ENCODE measurements at places on chromosomes 16 and 17.
A peak's percentile ranks its signal among the peaks of the same experiment; 100 is the strongest.

- peaks cover 52% of the 10 kb centered on the region for H3K36me3 ChIP-seq
- H3K27me3 ChIP-seq = no peaks in the 10 kb centered on the region
- H3K4me3 ChIP-seq = no peak overlapping the region
- DNase-seq = no peak
- H3K27ac ChIP-seq = no peak overlapping the region
- no peaks in the 10 kb centered on the region for H3K4me1 ChIP-seq
Measured at GRCh38 chr16:30780549-30780948, 6.5 kb downstream of the ZNF629 start.

DNA sequence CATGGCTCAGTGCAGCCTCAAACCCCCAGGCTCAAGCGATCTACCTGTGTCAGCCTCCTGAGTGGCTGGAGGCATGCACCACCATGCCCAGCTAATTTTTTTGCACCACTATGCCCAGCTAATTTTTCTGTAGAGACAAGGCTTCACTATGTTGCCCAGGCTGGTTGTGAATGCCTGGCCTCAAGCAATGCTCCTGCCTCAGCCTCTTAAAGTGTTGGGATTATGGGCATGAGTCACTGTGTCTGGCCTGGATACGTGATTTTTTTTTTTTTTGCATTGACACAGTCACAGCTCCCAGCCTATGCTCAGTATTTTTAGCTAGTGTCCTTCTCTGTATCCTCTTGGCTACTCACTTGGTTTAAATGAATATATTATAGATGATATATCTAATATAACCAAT is 377.0 kb upstream of the TNRC6C start:
- no peak for DNase-seq
- H3K4me1 ChIP-seq = no peaks in the 10 kb centered on the region
- H3K4me3 ChIP-seq = no peak overlapping the region
- peak overlapping the region; percentile 30 for H3K27ac ChIP-seq
- H3K27me3 ChIP-seq = no peaks in the 10 kb centered on the region

- H3K4me3 ChIP-seq = peak overlapping the region; percentile 67
- H3K4me1 ChIP-seq = peaks cover 46% of the 10 kb centered on the region
- H3K27ac ChIP-seq = peak overlapping the region; percentile 98
Measured at GRCh38 chr17:28950017-28950751, 1.1 kb downstream of the PHF12 start.

DNA sequence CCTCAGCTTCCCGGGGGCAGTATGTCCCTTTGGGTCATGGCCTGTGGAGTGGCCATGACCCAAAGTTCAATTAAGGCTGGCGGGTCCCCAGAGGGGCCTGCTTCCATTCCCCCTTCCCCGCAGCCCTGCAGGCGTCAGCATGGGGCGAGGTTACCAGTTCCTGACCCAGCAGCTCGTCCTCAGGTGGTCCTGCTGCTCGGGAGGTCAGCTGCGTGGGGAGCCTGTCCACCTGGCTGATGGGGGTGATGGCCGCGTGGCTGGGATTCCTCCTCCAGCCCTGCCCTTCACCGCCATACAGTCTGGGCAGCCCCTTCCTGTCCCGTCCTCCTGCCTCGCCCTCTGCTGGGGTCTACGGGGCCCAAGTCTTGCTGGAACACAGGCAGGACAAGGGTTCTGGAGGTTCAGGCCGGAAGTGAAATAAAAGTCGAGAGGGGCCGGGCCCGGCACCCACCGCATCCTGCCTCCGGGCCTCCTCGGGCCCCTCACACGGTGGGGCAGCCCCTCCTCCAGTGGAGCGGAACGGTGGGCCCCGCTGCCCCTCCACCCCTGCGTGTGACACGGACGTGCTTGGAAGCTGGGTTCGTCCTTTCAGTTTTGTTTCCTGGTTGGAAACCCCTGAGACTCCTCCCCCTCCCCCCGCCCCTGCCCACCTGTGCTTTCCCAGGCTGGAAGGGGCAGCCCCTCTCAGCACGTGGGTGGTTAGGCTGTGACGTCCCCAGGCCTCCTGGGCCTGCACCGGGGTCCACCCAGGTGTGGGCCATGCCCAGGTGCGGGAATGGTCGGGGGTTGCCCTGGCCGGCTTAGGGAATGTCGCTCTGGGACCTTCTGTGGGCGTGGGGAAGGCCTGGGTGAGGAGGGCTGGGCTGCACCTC is 6.8 kb downstream of the UBALD2 start:
- no peak for DNase-seq
- H3K36me3 ChIP-seq = no peaks in the 10 kb centered on the region
- H3K27me3 ChIP-seq = no peaks in the 10 kb centered on the region

DNA sequence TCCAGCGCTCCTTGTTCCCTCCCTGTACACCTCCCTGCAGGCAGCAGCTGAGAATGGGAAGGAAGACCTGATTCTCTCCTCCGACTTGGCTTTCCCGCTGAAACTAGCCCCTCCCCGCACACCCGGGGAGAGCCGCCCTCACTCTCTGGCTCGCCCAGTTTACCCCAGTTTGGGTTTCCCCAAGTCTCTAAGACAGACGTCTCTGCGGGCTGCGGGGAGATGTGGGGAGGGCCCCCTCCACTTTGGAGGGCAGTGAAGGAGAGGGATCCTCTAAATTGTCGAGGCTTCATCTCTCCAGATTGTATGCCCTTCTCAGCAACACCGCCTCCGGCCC is 797 bp downstream of the GRB7 start:
- H3K27me3 ChIP-seq = peaks cover 80% of the 10 kb centered on the region
- H3K36me3 ChIP-seq = no peaks in the 10 kb centered on the region
- H3K27ac ChIP-seq = no peak overlapping the region
- H3K4me1 ChIP-seq = peaks cover 38% of the 10 kb centered on the region
- DNase-seq = no peak

GRCh38 chr16:49661465-49662187 is 194.3 kb downstream of the ZNF423 start:
- H3K27ac ChIP-seq = no peak overlapping the region
- H3K27me3 ChIP-seq = no peaks in the 10 kb centered on the region
- H3K4me1 ChIP-seq = peaks cover 17% of the 10 kb centered on the region
- no peak for DNase-seq

- DNase-seq = no peak
- H3K36me3 ChIP-seq = peaks cover 93% of the 10 kb centered on the region
- H3K27me3 ChIP-seq = no peaks in the 10 kb centered on the region
- no peak overlapping the region for H3K4me3 ChIP-seq
- no peaks in the 10 kb centered on the region for H3K4me1 ChIP-seq
Measured at GRCh38 chr17:1058423-1059130, 61.6 kb downstream of the TIMM22 start.

DNA sequence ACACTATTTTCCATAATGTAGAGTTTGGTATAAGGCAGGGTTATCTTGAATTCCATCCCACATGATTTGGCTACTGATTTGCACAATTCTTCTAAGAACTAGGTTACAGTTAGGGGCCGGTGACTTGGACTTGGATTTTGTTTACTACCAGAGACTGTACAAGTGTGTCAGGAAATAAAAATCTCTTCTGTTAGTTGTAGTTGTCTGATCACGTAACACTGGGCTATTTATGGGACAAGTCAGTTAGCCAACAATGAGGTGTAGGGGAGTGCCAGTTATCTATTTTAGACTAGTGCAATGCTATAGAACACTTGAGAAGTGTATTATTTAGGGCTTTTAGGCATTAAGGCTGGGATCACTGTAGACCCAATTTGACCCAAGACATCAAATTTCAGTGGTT is 39.7 kb upstream of the GHDC start:
- no peak for DNase-seq
- H3K4me3 ChIP-seq = no peak overlapping the region
- no peak overlapping the region for H3K27ac ChIP-seq
- peaks cover 2% of the 10 kb centered on the region for H3K4me1 ChIP-seq
- peaks cover 6% of the 10 kb centered on the region for H3K36me3 ChIP-seq

DNA sequence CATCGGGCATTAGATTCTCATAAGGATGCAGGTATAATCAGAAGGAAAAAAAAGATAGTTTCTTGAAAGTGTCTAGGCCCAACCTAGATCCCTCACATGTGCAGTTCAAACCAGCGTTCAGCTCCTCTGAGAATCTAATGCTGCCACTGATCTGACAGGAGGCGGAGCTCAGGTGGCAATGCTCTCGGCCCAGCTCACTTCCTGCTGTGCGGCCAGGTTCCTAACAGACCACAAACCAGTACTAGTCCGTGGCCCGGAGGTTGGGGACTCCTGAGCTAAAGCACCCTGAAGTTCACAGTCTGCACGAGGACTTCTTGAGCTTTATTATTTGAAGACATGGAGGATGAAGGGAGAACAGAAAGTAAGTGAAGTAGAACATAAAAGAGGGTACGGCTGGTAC is 16.8 kb downstream of the SMCR8 start:
- H3K27me3 ChIP-seq = no peaks in the 10 kb centered on the region
- H3K36me3 ChIP-seq = peaks cover 7% of the 10 kb centered on the region
- no peak overlapping the region for H3K27ac ChIP-seq
- DNase-seq = no peak
- no peak overlapping the region for H3K4me3 ChIP-seq

- no peak for DNase-seq
- no peaks in the 10 kb centered on the region for H3K27me3 ChIP-seq
- H3K4me3 ChIP-seq = no peak overlapping the region
- H3K27ac ChIP-seq = no peak overlapping the region
Measured at GRCh38 chr16:65061935-65062518, 59.8 kb downstream of the CDH11 start.

DNA sequence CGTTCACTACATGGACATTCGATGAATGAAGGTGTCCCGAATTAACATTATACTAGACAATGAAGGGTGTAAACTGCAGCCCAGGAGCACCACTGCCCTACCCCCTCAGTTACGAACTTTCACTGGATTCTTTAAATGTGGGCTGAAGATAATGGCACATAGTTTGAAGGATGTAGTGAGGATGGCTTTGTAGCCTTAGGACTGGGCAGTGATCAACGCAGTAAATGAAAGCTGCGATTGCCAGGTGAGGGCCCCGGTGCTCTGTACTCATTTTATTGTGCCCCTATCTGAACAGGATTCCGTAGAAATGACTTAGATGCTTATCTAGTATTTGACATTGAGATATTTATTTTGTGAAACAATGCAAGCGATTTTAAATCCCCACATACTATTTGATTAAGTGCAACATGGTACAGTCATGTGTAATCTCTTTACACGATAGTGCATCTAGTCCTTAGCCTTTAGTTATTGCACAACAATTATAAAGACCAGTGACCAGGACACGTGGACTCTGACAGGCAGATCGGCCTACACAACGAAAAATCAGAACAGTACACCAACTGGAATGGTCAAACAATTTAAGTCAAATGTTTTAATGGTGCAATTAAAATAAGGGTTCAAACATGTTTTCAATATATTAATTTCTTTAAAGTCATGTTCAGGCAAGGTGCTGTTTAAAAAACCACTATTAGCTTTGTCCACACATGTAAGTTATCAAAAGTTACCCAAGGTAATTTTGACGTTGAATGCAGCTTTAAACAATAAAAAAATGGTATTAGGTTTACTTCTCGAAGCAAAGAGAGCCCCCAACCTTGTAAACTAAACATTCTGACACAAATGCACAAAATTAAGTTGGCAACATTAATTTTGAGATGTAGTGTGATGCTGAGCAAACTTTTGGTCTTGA is 17.4 kb upstream of the ERN1 start:
- peak overlapping the region; percentile 92 for H3K27ac ChIP-seq
- no peaks in the 10 kb centered on the region for H3K4me1 ChIP-seq
- no peaks in the 10 kb centered on the region for H3K27me3 ChIP-seq
- peak overlapping the region; percentile 96 for H3K4me3 ChIP-seq
- H3K36me3 ChIP-seq = peaks cover 26% of the 10 kb centered on the region
- no peak for DNase-seq

- no peaks in the 10 kb centered on the region for H3K4me1 ChIP-seq
- H3K36me3 ChIP-seq = no peaks in the 10 kb centered on the region
- H3K27me3 ChIP-seq = no peaks in the 10 kb centered on the region
- H3K4me3 ChIP-seq = no peak overlapping the region
- H3K27ac ChIP-seq = no peak overlapping the region
- no peak for DNase-seq
Measured at GRCh38 chr16:77393955-77394354, 40.9 kb downstream of the ADAMTS18 start.

- no peak overlapping the region for H3K27ac ChIP-seq
- H3K4me1 ChIP-seq = peaks cover 6% of the 10 kb centered on the region
- DNase-seq = no peak
- H3K4me3 ChIP-seq = no peak overlapping the region
- H3K36me3 ChIP-seq = no peaks in the 10 kb centered on the region
- H3K27me3 ChIP-seq = no peaks in the 10 kb centered on the region
Measured at GRCh38 chr16:27199235-27199586, 4.1 kb upstream of the KDM8 start.

DNA sequence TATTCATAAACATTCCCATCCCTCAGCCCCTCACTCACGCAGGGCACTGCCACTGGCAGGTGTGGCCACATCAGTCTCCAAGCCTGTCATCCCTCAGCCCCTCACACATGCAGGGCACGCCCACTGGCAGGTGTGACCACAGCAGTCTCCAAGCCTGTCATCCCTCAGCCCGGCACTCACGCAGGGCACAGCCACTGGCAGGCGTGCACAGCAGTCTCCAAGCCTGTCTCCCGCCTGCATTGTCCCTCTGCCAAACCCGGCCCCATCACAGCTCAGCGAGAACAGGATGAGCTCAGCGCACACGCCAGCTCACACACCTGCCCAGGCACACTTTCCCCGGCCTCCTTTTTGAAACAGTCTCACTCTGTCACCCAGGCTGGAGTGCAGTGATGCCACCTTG is 11.4 kb upstream of the KREMEN2 start:
- no peak for DNase-seq
- H3K27me3 ChIP-seq = no peaks in the 10 kb centered on the region
- H3K4me3 ChIP-seq = no peak overlapping the region
- H3K4me1 ChIP-seq = no peaks in the 10 kb centered on the region

GRCh38 chr17:57699751-57700219 is 45.3 kb downstream of the CCDC182 start:
- no peaks in the 10 kb centered on the region for H3K36me3 ChIP-seq
- H3K4me1 ChIP-seq = no peaks in the 10 kb centered on the region
- H3K27ac ChIP-seq = no peak overlapping the region
- no peak for DNase-seq
- no peak overlapping the region for H3K4me3 ChIP-seq

DNA sequence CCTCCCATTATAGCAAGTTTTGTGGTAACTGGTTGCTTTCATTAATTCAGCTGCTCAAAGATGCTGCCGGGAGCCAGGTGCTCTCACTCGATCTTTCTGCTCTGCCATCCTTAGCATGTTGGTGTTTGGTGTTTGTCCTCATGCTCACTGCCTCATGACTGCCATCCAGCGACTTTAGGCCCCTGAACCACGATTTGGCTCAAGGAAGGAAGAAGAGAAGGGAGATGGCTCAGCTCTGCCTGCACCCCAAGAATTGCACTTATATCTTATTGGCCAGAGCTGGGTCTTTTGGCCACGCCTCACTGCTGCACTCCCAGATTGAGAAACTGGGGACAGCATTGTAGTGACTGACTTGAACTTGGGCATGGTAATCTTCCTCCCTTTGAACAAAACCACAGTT is 52.7 kb downstream of the ARSG start:
- H3K36me3 ChIP-seq = no peaks in the 10 kb centered on the region
- DNase-seq = no peak
- H3K4me3 ChIP-seq = no peak overlapping the region

- H3K27me3 ChIP-seq = peaks cover 11% of the 10 kb centered on the region
- H3K4me1 ChIP-seq = peaks cover 40% of the 10 kb centered on the region
- no peaks in the 10 kb centered on the region for H3K36me3 ChIP-seq
- DNase-seq = no peak
Measured at GRCh38 chr17:36485805-36486203, 677 bp upstream of the ZNHIT3 start.

All from tibial artery (tissue), 4 donors.